ENCODE measurements at places on chromosomes 1 and 21.

DNA sequence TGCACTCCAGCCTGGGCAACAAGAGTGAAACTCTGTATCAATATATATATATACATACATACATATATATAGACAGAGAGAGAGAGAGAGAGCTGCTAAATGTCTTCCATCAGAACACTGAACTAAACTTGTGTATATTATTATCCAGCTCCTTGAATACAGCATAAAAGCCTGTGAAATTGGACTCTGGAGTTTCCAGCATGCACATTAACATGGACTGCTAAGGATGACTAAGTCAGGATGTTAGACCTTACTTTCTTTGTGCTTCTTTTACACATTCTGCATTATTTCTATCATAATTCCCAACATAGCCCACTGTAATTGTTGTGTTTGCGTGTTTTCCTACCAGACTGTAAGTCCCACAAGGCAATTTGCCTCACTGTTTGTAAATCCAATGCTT lies 259.1 kb downstream of the TGFB2 start:
- no peak for DNase-seq

- no peak for DNase-seq
These were observed 11.7 kb upstream of the EXTL1 start for GRCh38 chr1:26009796-26010447.

- peak; percentile 81 for DNase-seq
These were observed 520 bp downstream of the PLEKHN1 start for GRCh38 chr1:966704-967300.

GRCh38 chr21:26136671-26137070 lies 33.9 kb downstream of the APP start:
- DNase-seq = no peak

DNA sequence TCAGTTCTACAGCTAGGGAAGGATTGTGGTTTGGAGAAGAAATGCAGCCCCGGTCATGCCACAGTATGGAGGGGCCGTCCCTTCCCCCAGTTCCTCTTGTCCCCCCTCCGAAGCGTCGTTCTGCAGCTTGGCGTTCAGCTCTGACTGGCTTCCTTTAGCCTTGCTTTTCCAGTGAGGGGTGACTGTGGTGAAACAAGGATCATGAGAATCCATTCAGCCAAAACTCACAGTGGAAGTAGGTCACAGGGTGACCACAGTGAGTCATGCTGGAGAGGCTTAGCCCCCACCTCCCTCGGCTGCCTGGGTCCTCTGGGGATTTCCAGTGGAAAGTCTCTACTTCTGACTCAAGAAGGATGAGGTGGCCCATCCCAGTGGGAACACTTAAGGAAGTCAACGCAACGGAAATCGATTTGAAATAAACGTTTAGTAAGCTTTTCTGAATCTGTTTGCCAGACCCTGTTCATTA lies 37.3 kb upstream of the COL6A2 start:
- peak; percentile 11 for DNase-seq

GRCh38 chr1:231075020-231075419 lies 35.0 kb upstream of the FAM89A start:
- no peak for DNase-seq

GRCh38 chr1:228013131-228013934 lies 6.5 kb downstream of the WNT3A start:
- no peak for DNase-seq

- no peak for DNase-seq
These were observed 21.8 kb downstream of the UQCRHL start for GRCh38 chr1:15785683-15786082.

- no peak for DNase-seq
These were observed 277.0 kb downstream of the MRPL39 start for GRCh38 chr21:25330266-25330665.

DNA sequence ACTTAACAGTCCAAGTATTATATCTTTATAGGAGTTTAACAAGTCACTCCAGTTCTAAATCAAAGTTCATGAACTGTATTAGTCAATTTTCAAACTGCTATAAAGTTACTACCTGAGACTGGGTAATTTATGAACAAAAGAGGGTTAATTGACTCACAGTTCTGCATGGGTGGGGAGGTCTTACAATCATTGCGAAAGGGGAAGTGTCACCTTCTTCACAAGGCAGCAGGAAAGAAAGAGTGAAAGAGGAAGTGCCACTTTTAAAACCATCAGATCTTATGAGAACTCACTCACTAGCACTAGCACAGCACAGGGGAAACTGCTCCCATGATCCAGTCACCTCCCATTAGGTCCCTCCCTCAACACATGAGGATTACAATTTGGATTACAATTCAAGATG lies 70.0 kb downstream of the CLCA4 start:
- DNase-seq = no peak

DNA sequence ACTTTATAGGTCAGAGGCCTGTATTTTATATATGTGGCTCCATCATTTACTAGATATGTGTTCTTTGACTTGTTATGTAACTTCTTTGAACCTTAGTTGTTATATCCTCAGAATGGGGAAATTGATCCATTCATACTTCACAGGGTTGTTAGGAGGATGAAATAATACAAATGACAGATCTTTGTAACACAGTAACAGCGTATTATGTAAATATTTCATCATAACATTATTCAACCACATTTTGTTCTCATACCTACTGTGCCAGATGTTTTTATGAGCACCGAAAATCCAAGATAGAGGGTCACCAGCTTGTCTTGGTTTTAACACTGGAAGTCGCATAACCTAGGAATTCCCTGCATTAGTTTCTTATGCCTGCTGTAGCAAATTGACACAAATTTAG lies 3.3 kb downstream of the SUCO start:
- no peak for DNase-seq

DNA sequence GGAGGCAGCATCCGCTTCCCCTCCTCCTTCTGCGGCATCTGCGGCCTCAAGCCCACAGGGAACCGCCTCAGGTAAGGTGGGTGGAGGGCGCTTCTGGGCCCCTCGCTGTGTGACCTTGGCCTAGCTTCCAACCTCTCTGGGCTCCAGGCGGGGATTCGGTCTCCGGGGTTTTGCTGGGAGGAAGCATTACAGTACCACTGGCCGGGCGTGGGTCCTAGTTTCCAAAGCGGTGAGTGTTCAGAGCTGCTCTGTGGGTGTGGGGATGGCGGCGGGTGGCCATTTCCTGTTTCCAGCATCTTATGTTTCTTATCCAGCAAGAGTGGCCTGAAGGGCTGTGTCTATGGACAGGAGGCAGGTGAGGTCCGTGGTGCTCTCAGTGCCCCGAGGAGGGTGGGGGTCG lies 11.6 kb downstream of the FAAH start:
- no peak for DNase-seq

DNA sequence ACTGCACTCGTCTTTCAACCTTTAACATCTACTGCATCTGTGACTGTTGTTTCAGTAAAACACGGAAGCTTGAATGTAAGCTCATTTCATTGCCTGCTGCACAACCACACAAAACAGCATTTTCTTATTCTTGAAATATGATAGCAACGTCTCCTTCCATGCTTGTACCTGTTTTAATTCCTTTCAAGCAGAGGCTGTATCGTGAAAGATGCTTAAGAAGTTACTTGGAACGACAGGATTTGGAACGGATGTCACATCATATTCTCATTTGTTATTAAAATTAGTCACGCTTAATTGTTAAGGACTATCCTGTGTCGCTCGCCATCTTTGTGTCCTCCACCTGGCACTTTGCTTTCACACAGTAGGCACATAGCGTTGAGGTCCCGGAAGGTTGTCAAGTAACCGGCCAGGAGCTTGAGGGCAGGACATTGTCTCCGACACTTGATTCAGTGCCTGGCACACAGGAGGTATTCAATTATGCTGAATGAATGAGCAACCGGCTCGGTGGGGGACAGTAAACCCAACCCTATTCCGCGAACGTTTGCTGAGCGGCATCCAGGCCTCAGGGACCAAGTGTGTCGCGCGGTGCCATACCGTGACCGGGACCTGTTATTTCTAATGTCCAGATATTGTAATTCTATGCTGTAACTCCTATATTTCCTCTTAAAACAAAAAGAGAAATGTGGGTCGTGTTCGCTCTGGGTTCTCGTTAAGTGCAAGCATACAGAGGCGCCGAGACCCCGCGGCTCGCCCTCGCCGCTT lies 499 bp upstream of the SH3GLB1 start:
- peak; percentile 19 for DNase-seq

- DNase-seq = no peak
These were observed 83.0 kb upstream of the ZC3H12A start for GRCh38 chr1:37391211-37392011.

- no peak for DNase-seq
These were observed 109.0 kb downstream of the PATJ start for GRCh38 chr1:61851235-61851634.

DNA sequence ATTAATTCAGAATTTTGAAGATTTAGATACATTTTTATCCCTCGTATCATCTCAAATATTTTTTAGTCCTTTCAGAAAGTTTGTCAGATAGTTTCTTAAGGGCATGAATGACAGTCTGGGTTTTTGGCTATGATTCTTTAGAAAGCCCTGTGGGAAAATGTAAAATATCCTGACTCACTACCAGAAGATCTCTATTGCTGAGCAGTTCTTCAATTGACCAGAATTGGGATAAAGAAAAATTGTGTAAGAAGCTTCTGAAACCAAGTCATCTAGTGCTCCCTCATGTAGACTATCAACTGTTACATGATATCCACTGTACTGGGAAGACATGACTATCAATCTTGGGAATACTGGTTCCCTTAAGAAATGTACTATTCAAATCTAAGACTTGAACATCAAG lies 608.3 kb upstream of the CHRM3 start:
- no peak for DNase-seq

- no peak for DNase-seq
These were observed 16.0 kb upstream of the TEKT2 start for GRCh38 chr1:36067871-36068270.

- no peak for DNase-seq
These were observed at the start of gene PRKAA2 for GRCh38 chr1:56644919-56645676. Gene PRKAA2 (plus strand): TSS chr1:56645314. CDS start chr1:56645388, 74 bp downstream.

DNA sequence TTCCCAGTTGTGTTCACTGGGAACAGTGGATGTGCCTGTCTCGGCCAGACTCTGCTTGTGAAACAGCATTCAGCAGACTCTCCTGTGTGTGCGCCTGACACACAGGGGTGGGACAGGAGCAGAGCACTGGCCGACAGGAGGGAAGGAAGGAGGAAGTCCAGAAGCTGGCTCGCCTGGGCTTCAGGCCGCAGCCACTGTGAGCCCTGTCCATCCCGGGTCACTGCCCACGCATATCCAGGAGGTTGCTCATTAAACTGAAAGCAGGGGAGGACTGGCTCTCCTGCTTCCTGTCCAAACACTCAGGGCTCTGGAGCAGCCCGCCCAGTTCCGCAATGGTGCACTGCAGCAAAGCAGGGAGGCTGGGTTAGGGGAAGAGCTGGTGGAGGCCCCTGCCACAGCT lies 218.7 kb upstream of the VAMP3 start:
- no peak for DNase-seq

DNA sequence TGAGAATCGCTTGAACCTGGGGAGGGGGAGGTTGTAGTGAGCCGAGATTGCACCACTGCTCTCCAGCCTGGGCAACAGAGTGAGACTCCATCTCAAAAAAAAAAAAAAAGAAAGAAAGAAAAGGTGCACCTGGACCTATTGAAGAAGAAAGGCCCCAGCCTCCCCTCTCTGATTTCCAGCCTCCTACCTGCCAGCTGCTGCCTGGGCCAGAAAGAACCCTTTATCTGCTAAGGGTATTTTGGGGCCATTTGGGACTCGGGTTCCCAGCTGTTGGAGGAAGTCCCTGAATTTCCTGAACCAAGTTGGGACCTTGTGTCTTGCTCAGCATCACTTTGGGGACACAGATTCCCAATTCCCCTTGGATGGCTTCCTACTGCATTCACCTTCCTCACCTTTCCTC lies 3.9 kb upstream of the TNFRSF8 start:
- DNase-seq = no peak

GRCh38 chr1:201739492-201740085 lies 89.4 kb upstream of the IPO9 start:
- DNase-seq = peak; percentile 23

DNA sequence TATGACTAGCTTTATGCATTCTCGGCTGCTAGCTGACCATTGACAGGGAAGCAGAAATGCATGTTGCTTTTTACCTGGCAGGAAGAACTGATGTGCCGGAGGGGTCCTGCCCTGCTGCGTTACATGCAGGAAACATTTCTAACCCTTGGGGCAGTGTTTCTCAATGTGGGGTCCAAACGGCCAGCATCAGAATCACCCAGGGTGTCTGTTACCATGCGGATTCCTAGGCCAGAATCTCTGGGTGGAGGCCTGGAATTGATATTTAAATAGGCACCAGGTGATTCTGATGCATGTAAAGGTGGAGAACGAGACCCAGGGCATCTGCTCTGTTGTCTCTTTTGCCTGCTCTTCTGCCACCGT lies 182.7 kb downstream of the PCP4 start:
- no peak for DNase-seq

DNA sequence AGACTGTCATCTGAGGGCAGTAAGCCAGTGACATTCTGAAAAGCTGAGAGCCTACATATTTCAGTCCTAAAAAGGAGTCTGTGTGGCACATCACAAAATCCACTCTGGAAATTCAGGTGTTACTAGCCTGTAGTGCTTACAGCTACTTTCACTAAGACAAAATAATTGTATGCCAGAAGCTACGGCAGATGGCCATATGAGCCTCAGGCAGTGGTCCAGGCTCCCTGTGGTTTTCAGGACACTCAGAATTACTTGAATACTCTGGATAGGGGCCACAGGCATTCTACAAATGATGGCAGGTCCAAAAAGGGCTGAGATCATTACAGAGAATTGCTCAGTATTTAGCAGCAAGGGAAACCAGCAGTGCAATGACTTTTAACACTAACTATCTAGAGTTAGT lies 527.1 kb downstream of the MRPL39 start:
- no peak for DNase-seq

GRCh38 chr1:6378096-6378746 lies 15.3 kb downstream of the ACOT7 start:
- no peak for DNase-seq

DNA sequence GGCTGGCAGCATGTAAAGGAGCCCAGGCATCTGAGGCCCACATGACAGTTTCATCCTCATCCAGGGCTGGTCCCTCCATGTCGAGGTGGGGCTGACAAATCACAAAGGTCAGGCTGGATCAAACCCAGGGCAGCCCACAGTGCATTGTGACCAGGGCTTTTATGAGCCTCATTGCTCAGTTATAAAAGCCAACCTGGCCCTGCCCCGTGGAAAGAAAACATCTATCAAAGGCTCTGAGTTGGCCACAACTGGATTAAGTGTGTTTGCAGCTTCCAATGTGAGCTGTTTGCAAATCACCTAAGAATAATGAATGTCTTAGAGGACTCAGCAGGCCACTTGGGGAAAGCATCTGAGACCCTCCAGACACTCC lies 45.4 kb downstream of the GRHL3 start:
- DNase-seq = no peak

Data from stimulated activated CD8-positive, alpha-beta memory T cell treated with anti-CD3 and anti-CD28 coated beads, Interleukin-7, amount 100 ng/mL, for 4 hours (primary cell).